GM23338 (cell line): ENCODE measurements at places on chromosomes 7 and 10.
A peak's percentile ranks its signal among the peaks of the same experiment; 100 is the strongest.

GRCh38 chr7:128304212-128304611, 39.5 kb downstream of the RBM28 start:
- no peak for DNase-seq

DNA sequence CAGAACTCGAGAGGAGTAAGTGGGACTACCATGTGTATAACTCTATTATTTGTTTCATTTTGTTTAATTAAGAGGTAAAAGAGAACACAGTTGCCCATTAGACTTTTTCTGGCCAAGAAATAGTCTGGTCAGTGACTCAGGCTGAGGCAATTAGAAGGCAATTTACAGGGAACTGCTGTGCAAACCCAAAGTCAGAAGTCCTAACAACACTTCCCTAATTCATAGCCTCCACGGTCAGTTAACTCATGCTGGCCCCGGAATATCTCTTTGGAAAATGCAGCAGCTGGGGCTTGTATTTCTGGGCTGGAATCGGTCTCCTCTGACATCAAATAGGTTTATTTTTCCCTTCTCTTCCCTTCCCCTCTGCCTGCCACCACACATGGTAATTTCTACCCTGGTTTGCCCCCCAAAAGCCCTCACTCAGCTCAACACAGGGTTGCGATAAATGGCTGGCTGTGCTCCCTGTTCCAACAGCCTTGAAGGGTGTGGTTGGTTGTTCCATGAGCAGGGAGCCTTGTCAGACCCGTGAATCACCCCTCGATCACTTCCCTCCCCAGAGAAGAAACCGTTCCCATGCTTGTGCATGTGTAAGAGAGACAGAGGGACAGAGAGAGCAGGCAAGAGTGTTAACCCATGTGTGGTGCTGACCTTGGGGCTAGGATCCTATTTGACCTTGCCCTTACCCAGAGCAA, 5.3 kb downstream of the SH3PXD2A start:
- DNase-seq: no peak

GRCh38 chr10:16965740-16966447, 148.7 kb upstream of the RSU1 start:
- peak; percentile 43 for DNase-seq

- DNase-seq: no peak
Observed at GRCh38 chr10:93542358-93542791, 24.1 kb upstream of the FFAR4 start.

- no peak for DNase-seq
Observed at GRCh38 chr10:117352724-117353123, 22.5 kb downstream of the PDZD8 start.

DNA sequence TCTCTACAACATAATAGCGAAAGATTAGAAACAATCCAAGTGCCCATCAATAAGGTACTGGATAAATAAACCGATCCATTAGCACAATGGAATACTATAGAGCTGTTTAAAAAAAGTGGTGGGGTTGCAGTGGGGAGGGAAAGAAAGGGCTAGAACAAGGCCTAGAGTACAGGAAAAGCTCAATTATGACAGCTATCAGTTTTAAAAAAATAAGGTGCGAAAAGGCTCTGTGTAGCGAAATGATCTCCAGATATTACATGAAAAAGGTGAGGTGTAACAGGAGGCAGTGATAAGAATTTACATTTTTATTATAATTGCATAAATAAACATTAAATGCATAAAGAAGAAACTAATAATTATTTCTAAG, 30.8 kb downstream of the CYTH3 start:
- no peak for DNase-seq

- DNase-seq: no peak
Observed at GRCh38 chr10:29980084-29980483, 79.3 kb downstream of the JCAD start.

- DNase-seq: no peak
Observed at GRCh38 chr7:30453921-30454320, 24.7 kb downstream of the NOD1 start.

- peak; percentile 75 for DNase-seq
Observed at GRCh38 chr7:137661634-137662033, 185.1 kb downstream of the DGKI start.

GRCh38 chr10:132417957-132418441, 21.0 kb downstream of the PWWP2B start:
- no peak for DNase-seq

DNA sequence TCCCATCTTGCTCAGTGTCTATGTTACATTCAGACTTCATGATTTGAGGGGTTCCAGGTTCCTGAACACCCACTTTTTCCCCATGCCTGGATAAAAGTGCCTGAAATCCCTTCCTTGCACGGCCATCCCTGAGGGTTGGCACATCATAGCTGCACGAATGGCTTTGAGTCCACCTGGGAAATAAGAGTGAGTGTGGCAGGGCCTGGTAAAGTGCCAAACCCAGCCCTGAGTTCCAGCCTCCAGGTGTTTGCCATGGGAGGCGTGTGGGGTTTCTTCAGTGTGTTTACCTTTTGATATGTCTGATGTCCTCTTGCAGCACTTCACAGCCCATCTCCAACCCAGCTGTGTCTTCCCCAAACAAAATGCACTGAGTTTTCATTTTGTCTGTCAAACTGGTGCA, 145.7 kb downstream of the PAXIP1 start:
- no peak for DNase-seq

GRCh38 chr10:113129117-113129516, 179.1 kb downstream of the TCF7L2 start:
- no peak for DNase-seq

DNA sequence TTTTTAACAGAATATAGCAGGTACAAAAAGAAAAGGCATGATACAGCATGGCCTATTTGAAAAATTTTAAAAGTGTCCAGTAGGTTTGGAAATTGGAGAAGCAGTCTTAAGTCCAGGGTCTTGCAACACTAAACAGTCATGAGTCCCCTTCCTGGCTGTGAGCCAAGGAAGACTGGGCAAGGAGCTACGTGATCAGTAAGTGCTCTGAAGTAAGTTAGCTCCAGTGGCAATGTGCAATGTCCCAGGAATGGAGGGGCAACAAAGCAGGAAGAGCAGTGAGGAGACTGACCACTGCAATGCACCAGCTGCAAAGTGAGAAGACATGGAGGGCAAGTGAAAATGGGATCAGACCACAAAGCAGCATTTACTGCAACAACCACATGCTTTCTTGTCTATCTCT, 72.9 kb upstream of the GRID1 start:
- DNase-seq: no peak

DNA sequence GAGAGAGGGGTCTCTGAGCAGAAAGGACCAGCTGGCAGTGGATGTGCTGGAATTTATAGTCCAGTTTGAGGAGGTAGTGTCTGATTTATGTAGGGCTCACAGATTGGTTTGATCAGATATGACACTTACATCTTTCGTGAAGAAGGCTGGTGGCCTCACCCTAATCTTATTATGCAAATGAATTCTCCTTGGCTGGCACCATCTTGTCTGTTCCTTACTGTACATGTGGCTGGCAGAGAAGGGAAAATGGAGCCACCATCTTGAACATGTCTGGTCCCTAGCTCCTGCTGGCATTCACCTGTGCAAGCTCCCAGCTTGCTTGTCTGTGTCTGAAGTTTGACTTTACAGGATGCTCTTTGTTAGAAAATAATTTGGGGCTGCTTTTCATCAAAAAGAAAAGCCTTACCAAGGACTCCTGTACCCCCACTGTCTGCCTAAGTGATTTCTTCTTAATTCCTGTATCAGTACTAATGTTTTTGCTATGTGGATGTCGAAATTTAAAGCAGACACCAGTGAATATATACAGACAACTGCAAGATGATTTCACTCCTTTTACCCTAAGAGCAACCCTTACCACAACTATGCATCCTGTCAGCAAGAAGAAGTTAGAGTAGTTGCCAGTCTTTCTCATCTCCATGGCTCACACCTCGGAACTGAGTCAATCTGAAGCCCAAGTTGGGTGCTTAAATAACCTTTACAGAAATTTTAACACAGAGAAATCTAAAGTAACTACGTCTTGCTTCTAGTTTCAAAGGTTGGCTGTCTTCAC, 322.0 kb upstream of the SEMA3D start:
- no peak for DNase-seq

- DNase-seq: no peak
Observed at GRCh38 chr7:14054125-14054524, 64.7 kb upstream of the ETV1 start.

- peak; percentile 72 for DNase-seq
Observed at GRCh38 chr7:75650062-75650461, 88.7 kb downstream of the HIP1 start.

DNA sequence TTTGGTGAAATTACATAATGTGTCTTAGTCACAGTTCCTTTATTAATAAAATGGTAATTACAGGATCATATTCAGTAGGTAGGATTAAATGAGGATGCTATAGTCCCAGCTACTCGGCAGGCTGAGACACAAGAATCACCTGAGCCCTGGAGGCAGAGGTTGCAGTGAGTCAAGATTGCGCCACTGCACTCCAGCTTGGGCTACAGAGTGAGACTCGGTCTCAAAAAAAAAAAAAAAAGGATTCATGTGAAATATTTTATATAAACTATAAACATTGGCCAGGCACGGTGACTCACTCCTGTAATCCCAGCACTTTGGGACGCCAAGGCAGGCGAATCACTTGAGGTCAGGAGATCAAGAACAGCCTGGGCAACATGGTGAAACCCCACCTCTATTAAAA, 197.9 kb downstream of the IMMP2L start:
- no peak for DNase-seq

- DNase-seq: peak; percentile 94
Observed at GRCh38 chr7:21253740-21254687, 173.9 kb upstream of the SP4 start.

- DNase-seq: no peak
Observed at GRCh38 chr10:131475043-131475442, 163.5 kb upstream of the TCERG1L start.

DNA sequence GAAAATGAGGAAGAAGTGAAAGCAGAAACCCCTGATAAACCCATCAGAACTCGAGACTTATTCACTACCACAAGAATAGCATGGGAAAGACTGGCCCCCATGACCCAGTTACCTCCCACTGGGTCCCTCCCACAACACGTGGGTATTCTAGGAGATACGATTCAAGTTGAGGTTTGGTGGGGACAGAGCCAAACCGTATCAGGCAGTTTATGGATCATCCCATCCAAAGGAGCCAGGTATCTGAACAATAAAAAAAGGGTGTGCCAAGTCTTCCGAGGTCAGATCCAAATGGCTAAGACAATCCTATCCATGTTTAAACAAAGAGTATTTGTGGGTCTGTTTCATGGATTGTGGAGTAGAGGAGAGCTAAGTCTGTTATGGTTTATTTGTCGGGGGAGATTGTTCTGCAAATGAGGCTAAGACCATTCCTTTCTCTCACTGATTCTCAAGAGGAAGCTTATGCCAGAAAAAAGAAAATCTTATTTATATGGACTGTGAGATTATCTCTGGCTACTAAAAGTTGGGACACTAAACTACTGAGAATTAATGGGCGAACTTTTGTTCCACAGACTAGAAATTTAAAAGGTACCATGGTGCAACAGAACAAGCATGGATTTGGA, 203.7 kb downstream of the IPMK start:
- DNase-seq: no peak

- no peak for DNase-seq
Observed at GRCh38 chr7:91875851-91876250, 4.7 kb downstream of the MTERF1 start.

- DNase-seq: peak; percentile 95
Observed at GRCh38 chr7:22561321-22561811, 61.4 kb upstream of the STEAP1B start.

- no peak for DNase-seq
Observed at GRCh38 chr7:135164357-135165061, 6.0 kb downstream of the CYREN start.

GRCh38 chr7:11605749-11606148, 226.2 kb downstream of the THSD7A start:
- no peak for DNase-seq
